Cardiac muscle cell (in vitro differentiated cells and primary cell): ENCODE measurements at places on chromosomes 4 and X.

GRCh38 chr4:12873351-12873750 is 610.8 kb downstream of the RAB28 start:
- no peak for DNase-seq

GRCh38 chr4:114615435-114615834 is 16.8 kb downstream of the UGT8 start:
- no peak for DNase-seq

- DNase-seq, result no peak
These were observed 14.8 kb upstream of the PPARGC1A start for GRCh38 chr4:23904639-23905071.

GRCh38 chr4:139223682-139224317 is 46.8 kb upstream of the ELF2 start:
- DNase-seq, result no peak

DNA sequence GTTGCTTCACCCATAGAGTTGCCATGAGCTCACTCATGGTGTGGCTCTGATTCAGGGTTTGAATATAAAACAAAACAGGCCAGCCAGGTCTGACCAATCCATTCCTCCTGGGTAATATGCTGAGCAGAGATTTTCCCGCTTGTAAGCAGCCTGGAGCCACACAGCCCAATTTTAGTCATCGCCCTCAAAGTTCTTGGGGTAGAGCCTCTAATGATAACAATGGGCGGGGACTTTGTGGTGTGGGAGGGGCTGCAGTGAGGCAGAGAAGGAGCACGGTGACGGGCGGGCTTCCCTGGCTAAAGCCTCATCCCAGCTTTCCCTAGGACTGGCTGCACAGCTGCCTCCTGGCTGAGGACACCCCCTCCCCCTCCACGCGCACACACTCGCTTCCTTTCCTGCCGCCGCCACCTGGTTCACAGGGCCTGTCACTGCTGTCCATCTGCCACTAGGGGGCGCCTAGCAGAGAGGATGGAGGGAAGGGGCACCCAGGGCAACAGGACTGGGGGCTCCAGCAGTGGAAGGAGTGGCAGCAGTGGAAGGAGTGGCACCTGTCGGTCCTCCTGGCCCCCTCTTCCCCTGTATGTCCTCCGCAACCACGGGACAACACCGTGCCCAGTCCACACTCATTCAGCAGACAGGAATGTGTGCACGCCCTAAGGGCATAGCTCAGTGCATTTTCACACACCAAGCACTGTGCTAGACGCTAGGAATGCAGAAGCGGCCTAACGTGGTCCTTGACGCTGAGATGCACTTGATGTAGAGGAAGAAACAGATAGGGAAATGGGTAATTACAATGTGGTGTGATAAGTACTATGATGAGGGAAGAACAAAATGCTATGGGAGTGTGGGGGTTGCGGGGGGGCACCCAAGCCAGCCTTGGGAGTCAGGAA is 26.8 kb downstream of the PRPS1 start:
- peak; percentile 88 for DNase-seq

DNA sequence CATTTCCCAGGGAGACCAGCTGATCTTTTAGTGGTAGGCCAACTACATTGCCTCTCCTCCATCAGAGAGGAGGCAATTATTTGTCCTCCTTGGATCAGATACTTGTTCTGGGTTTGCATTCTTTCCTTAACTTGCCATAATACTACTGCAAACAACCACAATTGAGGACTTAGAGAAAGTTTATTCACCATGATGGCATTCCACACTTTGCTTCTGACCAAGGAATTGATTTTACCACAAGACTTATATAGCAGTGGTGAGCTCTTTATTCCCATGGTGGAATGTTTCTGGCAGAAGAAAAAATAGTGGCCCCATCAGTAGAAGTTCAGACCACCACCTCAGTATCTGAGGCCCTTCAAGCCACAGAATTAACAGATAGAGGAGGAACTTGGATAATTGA is 123.9 kb upstream of the PPP3CA start:
- DNase-seq, result no peak

DNA sequence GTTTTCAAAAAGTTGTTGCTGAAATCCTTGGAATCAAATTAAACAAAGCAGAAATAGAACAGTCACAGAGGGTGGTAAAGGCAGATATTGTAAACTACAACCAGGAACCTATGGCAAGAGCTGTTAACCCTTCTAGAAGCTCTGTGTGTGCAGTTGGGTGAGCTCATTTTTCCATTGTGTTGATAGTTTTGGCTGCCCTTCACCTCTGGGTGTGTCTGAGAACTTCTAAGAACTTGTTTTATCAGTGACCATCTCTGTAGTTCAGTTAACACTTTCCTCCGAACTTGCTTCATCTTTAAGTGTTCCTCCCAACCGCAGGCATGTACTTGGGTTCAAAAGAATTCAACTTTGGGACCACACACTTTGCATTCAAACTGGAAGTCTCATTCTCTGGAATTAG is 32.7 kb downstream of the RBMX start:
- no peak for DNase-seq

DNA sequence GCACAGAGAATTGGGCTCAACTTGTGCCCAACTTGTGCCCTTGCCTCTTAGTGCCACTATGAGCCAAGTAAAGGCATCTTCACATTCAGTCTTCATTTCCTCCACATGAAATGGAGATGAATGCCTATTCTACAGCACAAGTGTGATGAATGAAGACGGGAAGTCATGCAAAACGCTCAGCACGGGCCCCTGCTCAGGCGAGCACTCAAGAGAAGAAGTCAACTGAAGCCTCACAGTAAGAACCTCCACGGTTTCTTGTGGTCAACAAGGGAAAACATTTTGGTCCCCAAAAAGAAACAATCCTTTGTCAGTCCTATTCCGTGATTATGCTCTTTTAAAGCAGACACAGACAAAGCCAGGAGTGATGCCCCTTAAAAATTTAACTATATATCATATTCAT is 87.0 kb downstream of the IRF2 start:
- DNase-seq, result no peak

DNA sequence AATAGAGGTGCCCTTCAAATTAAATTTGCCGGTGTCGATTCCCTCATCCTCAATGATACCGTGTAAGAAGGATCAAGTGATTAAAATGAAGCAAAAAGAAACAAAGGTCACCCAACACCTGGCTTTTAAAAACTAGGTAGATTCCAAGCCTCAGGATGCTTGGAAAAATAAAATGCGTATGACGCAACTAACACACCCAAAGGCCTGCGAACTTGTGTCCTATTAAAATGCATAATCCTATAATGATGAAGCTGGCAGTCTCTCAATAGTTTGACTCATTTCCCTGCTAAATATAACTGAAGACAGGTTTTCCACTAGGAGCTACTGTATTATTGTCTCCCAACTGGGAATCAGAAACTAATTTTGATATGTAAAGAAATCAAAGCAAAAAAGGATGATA is 263.2 kb downstream of the DHX15 start:
- peak; percentile 3 for DNase-seq

DNA sequence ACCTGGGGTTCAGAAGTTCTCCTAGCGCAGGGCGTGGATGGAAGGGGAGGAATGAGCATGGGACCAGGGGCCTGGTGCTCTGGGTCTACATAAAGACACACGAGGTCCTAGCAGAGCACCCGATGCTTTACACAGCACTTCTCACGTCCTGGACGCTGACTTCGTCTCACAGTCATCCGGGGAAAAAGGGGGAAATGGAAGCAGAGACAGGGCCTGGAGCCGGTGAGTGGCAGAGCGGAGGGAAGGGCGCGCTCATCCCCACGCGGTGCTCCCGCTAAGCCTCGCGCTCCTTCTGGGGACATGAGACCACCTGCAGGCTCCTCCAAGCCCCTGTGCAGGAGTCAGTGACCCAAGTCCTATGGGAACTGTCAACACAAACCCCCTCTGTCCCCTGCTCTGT is 157.7 kb downstream of the AFAP1 start:
- DNase-seq, result no peak

DNA sequence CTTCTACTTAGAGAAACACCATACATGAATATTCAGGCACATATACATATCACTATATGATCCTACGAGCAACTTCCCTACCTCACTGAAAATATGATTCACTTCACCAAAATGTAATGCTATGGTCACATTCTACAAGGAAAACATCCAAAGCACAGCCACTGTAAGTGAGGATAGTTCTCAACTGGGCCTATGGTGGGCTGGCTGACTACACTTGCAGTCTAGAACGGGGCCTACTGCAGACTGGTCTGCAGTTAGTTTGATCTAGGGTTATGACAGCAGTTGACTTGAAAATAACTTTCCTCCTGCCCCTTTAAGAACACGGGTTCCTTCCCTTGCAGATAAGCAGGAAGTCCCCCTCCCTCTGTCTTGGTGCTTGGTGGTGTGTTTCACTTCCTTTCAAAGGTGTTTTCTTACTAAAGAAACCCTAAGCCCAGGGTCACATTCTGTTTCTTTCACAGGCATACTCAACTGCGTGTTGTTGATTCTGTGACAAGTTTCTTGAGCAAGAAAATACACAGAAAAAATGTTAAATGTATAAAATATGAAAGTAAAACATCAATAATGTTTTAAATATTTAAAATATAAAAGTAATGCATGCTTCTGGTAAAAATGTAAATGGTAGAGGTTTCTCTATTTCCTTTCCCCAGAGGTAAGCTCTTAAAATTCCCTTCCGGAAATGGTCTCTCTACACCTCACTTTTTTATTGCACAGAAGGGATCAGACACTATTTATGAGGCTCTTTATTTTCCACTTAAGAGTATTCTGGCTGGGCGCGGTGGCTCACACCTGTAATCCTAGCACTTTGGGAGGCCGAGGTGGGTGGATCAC is 18.0 kb upstream of the TMSB4X start:
- peak; percentile 56 for DNase-seq

GRCh38 chr4:88743696-88744095 is 46.1 kb upstream of the NAP1L5 start:
- DNase-seq, result peak; percentile 32

GRCh38 chr4:93646233-93646930 is 182.2 kb upstream of the ATOH1 start:
- DNase-seq, result no peak

DNA sequence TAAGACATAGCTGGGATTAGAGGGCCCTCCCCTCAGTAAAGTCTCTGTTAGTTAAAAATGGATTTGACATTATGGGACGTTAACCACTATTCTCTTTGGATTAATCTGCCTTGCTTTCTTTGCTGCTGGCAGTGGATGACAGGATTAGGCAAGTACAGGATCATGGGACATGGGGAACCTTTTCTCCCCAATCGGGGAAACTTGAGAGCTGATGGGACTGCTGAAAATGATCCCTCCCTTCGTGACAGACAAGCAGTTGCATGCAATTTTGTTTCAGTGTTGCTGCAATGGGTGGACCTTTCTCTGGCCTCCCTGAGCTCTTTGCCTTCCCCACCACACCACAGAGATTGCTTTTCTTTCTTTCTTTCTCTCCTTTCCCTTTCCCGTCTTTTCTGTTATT is 120.2 kb upstream of the BANK1 start:
- DNase-seq, result no peak

DNA sequence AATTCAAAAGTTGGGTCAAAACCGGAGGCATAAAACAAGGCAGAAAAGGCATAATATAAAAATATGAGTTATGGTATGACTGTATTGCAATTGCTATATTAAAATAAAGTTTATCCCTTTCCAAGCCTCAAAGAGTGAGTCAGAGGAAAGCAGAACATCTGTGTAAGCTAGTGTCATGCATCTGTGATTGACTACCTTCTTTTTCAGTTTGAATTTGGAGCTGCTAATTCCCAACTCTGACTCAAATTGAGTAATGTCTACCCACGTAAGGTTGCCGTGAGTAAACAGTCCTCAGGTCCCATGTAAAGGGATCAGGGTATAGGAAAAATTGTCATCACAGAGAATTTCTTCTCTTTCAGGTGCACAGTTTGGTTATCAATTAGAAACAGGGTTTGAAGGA is 6.5 kb upstream of the SLITRK4 start:
- no peak for DNase-seq

GRCh38 chrX:31132821-31133241 is 61.0 kb upstream of the FTHL17 start:
- no peak for DNase-seq

DNA sequence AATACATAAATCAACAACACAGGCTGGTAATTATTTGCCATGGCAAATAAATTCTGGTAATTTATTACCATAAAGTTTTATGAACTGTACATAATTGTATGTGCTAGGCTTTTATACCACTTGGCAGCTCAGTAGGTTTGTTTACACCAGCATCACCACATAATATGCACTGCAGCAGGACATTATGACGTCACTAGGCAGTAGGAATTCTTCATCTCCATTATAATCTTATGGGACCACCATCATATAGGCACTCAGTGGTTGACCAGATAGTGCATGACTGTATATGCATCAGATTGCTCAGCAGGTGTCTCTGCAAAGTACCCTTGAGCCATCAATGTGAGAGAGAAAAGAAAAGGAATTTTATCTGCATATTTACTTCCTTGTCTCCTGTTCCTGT is 295.4 kb downstream of the CFAP47 start:
- DNase-seq, result no peak

DNA sequence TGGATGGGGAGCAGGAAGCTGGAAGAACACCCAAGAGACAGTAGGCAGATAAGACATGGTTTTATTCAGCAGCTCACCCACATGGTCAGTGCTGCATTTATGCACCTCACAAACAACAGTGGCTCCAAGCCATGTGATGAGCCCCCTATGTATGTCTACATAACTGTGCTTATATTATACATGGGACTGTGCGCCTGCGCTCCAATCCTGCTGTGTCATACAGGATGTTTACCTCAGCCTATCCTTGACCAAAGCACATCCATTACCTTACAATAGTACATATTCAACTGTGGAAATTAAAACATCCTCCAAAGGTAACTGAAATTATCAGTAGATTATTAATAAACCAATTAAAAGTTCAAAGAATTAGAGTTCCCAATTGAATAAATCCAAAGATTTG is 44.1 kb upstream of the SGMS2 start:
- no peak for DNase-seq

DNA sequence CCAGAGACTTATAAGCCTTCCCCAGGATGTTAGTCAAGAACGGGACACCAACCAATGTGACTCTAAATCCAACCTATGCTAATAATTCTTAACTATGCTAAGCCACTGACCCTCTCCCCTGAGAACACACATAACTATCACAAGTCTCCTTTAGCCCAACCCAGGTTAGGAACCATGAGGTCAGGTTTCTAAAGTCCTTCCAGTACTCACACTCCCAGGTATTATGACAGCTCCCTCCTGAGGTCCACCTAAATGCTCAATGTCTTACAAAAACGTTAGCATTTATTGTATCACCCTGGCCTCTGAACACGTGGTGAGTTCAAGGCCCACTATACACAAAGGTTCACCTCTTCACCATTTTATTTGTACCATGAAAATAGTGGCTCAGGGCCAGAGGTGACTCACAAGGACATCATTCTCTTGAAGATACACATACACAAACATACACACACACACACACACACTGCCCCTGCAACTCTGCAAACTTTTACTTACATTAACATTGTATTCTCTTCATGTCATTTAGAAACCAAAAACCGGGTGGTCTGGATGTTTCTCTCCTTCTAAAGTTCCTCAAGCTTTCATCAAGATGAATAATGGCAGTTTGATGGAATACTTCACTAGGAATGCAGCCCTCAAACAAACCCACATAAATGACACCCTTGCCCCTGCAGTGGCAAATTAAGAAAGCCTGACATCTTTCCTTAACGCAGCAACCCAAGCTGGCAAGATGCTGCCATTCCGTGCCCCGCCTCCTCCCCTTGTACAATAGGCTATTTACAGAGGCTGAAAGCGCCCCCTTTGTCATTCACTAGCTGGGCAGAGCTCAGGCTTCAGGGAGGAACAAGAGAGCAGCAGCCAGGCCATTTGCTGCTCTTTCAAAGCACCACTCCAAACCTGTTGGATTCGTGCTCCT is 17.7 kb downstream of the ACSL1 start:
- DNase-seq, result peak; percentile 52

- DNase-seq, result no peak
These were observed 184.7 kb downstream of the LDB2 start for GRCh38 chr4:16713696-16714095.
